ENCODE measurements at places on chromosomes 13 and 19.

- no peak for DNase-seq
Observed at GRCh38 chr19:980133-980998, 3.8 kb upstream of the WDR18 start.

DNA sequence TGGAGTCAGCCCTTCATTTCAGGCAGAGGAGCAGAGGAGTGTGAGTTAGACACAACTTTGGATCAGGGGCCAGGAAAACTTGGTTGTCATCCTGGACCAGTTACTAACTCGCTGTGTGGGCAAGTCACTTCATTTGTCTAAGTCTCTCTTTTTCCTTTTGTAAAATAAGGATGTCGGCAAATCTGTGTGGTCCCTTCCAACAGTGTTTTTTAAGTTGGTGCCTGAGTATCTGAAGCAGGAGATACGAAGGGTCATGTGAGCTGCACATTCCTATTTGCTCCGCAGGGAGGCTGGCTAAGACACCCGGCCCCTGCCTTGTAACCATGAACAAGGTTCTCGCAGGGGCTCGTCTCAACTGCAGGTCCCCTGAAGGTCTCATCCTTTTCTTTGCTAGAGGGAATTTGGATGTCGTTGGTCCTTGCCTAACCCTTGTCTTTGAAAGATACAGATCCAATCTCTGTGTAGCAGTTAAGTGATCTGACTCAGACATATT lies 64.3 kb downstream of the LRCH1 start:
- DNase-seq = no peak

DNA sequence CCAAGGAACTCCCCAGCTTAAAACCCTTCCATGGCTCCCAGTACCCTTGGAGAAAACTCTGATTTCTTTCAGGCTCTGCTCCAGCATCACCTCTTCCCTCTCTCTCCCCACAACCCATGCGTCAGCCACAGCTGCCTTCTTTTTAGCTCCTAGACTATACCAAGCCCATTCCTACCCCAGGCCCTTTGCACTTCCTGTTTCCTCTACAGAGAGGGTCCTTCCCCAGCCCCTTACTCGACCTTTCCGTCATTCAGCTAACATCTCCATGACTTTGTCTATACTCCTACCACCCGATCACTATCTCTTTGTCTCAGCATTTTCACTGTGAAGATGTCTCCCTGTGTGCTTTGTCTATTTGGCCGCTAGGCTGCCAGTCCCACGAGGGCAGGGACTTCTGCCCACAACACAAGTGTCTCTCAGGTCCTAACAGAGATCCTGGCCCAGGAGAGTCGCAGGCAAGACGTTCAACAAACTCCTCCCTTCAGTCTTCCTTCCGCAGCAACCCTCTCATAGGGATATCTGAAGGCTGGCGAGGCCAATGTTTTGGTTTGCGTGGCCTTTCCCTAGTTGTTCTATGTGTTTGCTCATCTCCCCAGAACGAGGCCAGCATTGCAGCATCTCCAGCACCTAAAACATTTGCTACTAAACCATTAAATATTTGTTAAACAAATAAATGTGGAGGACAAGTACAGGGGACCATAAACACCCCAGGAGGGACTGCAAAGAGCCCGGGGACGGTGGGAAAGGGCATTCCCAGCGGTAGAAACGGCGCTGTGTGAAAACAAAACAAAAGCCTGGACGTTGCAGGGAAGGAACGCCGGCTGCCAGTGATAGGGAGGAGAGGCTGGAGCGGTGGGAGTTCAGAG lies 816 bp downstream of the CCNP start:
- no peak for DNase-seq

DNA sequence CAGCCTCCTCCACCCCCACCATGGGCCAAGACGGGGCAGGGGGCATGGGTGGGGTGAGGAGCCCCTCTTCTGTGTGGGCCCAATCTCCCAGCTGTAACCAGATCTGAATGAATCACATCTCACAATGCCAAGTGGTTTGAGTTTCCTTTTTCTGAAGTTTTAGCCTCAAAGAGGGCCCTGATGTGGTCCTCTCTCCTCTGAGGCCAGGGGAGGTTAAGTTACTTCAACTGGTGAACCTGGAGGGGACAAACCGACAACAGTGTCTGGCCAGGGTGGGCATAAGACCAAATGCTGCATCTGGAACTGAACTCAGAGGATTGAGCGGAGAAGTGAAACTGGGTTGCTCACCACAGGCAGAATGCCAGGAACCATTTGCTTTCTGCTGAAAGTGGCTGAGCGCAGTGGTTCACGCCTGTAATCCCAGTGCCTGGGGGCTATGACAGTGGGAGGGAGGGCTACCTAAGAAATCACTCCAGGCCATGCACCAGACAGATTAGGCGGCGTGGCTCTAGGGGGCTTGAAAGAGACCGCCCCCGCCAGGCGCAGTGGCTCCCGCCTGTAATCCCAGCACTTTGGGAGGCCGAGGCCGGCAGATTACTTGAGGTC lies 15.4 kb upstream of the IRGC start:
- no peak for DNase-seq

DNA sequence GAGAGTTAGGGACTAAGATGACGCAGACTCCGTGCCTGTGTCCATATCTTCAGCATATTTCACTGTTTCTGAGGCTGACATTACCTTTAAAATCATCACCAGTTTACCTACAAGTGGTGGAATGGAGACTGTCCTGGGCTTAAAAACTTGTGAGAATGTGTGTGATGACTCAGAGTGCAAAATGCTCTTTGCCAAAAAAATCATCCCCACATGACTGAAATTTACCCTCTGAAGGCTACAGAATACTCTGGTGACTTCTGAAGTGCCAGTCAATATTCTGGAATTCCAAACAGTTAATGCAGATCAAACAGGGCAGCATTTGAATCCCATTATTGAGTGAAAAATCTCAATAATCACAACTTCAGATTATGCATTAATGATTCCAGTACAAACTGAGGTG lies 901.4 kb downstream of the EFNB2 start:
- DNase-seq = no peak

- no peak for DNase-seq
Observed at GRCh38 chr13:44393391-44393790, 19.8 kb downstream of the SERP2 start.

DNA sequence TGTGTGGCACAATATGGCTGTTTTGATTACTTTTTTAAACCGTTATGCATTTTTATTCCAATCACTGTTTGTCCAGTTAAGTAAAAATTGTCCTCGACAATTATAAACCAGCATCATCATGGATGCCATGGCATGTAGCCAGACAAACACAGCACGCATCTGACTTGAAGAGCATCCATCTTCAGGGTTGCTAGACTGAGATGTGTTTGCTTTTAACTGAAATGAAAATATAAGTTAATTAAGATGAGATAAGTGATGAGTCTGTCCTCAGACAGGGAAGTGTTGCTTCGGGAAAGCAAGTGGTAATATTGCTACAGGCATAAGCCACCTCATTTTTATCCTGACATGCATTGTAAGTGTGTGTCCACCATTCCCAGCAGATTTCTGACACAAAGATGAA lies 92.8 kb upstream of the TPP2 start:
- no peak for DNase-seq

GRCh38 chr13:28820099-28821051 lies at the start of gene MTUS2:
MTUS2 (plus strand) TSS chr13:28820339.
- DNase-seq = no peak

DNA sequence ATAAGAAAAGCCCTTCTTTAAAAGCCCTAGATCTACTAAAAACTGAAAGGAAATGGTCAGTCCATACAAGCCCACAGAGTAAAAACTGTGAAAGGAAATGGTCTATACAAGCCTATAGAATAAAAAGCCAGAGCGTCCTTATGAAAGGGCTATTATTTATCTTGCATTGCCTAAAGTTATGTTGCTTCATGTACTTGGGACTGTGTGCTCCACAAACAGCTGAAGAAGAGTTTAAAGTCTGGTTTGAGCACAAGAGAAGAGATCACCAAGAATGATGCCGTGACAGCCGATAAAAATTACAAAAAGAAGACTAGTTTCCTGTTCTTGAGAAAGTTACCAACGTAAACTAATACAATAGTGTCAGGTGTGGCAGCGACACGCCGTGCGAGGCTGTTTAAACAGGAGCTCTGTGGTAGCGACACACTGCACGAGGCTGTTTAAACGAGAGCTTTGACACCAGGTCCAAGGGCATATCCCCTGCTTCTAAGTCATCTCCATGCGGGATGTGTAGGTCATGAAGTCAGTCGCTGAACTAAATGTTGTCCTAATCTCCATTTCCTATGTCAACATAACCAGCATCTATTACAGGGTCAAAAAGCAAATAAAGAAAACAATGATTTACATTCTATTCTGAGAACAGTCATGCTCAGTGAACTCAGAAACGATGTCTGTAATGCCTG lies 24.9 kb downstream of the PCID2 start:
- DNase-seq = no peak

GRCh38 chr13:74904556-74904955 lies 577.4 kb downstream of the TBC1D4 start:
- no peak for DNase-seq

DNA sequence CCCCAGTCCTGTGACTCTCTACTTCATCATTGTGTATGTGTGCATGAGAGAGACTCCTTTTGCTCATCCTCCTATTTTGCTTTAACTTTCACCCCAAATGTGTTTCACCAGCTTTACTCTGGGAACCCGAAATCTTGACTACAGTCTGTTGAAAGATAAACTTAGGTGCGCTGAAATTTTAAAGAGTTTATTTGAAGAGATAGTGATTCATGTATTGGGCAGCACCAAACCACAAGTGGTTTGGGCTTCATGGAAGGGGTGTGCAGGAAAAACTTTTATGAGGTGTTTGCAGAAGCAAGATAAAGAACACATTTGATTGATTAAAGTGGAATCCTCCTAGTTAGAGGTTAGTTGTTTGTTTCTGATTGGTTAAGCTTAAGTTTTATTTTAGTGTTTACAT lies 50.8 kb upstream of the RFC3 start:
- no peak for DNase-seq

DNA sequence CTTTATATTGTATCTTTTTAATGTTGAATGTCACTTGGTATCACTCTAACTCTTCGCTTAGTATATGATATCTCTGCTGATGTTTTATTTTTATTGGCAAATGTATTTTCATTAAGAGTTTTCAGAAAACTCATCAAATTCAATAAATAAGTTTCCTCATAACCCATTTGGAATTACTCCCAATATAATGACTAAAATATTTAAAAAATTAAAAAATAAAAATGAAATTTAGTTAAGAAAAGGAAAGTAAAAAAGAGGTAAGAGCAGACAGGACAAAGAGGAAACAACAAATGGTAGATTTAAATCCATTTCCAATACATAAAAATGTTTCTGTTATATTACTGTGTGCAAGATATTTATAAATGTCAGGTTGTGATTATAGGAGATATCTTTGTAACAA lies 548.9 kb upstream of the SPRY2 start:
- DNase-seq = no peak

- no peak for DNase-seq
Observed at GRCh38 chr13:52025475-52026245, 1.2 kb downstream of the UTP14C start.

- DNase-seq = no peak
Observed at GRCh38 chr13:30257468-30258099, 49.8 kb downstream of the KATNAL1 start.

DNA sequence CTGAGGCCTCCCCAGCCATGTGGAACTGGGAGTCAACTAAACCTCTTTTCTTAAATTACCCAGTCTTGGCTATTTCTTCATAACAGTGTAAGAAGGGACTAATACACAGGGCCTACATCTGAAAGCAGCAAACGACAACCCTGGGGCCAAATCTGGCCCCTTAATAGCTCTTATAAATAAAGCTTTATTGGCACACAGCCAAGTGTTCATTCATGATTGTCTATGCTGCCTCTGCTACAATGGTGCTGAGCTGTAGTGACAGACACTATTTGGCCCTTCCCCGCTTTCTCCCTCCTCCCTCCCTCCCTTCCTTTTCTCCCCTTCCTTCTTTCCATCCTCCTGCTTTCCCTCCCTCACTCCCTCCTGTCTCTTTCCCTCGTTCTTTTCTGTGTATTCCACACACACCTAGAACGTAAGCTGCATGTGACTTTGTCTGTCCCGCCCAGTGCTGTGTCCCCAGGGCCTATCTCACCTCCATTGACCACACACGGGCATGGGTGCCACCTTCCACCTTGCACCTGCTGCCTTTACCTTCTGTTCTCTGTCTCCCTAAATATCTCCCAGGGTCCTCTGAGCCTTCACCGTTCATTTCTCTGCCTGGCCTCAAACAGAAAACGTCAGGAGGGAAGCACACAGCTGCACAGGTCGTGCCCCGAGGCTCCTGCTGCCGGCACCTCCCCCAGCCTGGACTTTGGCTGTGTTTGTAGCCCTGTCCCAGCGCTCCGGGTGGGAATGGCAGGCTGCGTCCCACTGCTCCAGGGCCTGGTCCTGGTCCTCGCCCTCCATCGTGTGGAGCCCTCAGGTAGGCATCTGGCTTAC lies at the start of gene PROZ:
PROZ (plus strand) TSS at position 720 of the 819 bp plus-strand sequence; CDS start at position 733, 13 bp downstream.
- no peak for DNase-seq

- no peak for DNase-seq
Observed at GRCh38 chr13:110495376-110495775, 66.1 kb downstream of the RAB20 start.

GRCh38 chr13:113612607-113613006 lies 28.1 kb downstream of the TFDP1 start:
- no peak for DNase-seq

DNA sequence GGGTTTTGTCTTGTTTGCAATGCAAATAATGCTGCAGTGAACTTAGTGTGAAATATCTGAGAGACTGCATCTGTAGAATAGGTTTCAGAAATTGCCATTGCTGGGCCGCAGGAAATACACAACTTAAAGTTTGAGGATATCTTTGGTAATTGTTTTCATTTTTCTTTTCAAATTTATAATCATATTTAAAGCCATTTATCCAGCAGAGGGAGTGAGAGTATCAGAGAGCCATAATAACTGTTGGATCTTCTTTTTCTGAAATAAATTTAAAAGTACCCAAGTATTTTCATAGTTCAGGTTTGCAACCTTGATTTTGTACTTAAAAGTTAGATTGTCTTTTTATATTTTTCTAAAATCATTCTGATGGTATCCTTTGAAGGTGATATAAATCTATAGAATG lies 99.4 kb downstream of the ZMYM2 start:
- no peak for DNase-seq

DNA sequence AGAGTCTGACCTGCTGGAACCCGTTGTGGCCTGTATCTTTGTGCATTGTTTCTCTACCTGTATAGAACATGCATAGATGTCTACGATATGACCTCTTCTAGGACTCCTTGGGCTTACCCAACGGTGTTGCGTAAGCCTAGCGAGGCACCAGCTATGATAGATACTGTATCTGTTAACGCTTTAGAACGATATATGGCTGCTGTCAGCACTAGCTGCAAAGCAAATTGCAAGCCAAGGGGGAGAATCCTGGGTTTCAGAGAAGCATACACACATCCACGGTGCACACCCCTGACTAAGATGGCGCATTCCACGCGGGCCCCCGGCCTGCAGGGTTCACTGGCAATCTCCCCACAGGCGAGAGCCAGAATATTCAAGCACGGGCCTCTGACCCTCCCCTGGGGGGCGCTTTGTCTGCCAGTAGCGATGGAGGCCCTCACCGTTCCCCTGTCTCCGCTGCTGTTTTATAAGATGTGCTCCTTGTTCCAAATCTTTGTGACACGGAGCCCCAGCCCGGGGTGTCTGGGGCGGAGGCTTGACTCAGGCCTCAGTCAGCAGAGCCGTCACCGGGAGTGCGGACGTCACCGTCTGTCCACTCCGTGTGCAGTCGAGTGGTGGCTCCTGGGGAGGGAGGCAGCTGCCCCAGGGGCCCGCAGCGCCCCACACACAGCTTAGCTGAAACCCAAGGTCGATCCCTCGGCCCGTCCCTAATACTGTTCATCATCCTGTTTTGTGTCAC lies 12.9 kb upstream of the RPS15 start:
- DNase-seq = no peak
